ENCODE measurements at places on chromosomes 13 and 19. TPM values are rescaled to one million over a fixed set of nuclear protein-coding genes. Genes with fewer than 3 reads are reported as not detected.
A peak's percentile ranks its signal among the peaks of the same experiment; 100 is the strongest.

The ATP8A2 gene
- 0.26 TPM for total RNA-seq

The LPAR2 gene
- 15.5 TPM for total RNA-seq

The ZNF253 gene
- total RNA-seq = 1.4 TPM

The CPB2 gene
- not detected for total RNA-seq

GRCh38 chr19:41225238-41226052 lies 6.4 kb downstream of the AXL start:
- DNase-seq = peak; percentile 99

DNA sequence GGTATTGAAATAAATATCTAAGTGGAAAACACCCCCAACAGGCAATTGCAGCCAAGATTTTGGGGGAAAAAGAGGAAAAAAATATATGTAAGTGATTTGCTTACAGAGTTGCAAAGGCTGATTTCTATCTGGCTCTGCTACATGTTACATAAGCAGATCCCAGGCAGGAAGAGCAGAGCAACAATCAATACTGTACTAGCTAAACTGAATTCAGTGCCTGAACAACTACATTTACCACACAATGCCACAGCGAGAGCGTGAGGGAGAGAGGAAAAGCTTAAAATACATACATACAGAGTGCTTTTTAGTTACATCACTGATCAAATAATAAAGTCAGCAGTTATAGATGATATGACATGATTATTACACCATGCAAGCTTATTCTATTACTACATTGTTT lies 665.6 kb upstream of the ARGLU1 start:
- DNase-seq = no peak

GRCh38 chr19:17770613-17771012 lies 19.3 kb downstream of the FCHO1 start:
- no peak for DNase-seq

DNA sequence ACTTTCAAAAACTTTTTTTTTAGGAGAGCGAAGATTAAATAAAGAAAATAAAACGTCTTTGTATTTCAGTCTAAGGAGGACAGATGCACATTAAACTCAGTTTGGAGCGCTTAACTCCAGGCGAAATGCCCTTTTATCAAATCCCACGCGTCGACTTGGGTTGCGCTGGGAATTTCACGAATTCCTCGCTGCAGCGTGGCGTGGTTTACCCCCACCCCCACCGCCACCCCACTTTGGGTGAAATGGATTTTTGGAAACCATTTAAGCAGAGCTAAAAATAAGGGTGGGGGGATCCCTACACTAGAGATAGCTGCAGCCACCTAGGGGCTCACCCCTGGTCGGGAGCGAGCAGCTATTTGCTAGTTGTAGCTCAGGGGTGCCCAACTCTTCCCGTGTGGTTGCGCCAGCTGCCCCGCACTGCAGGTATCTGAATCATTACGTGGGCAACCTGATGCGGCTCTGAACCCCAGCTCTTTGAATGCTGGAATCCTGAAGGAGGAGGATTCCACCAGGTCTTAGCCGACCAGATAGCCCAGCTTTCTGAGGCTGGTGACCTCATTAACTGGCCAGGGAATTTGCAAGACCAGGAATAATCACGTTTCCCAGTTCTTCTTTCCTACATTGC lies 6.5 kb upstream of the TSHZ3 start:
- DNase-seq = no peak

DNA sequence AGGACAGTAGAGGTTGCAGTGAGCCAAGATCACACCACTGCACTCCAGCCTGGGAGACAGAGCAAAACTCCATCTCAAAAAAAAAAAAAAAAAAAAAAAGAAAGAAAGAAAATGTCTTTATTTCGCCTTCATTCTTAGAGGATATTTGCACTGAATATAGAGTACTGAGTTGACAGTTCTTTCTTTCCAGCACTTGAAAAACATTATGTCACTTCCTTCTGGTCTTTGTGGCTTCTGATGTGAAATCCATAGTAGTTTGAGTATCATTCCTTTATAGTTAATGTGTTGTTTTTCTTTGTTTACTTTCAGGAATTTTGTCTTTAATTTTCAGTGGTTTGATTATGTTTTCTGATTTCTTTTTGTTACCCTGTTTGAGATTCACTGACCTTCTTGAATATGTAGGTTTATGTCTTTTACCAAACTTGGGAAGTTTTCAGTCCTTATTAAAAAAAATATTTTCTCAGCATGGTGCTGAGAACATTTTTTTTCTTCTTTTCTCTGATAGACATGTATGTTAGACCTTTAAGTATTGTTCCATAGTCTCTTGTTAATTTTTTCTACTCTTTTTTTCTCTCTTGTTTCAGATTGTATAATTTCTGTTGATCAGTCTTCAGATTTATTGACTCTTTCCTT lies 50.1 kb downstream of the PCCA start:
- no peak for DNase-seq

- peak; percentile 38 for DNase-seq
Observed at GRCh38 chr13:73340069-73340468, 281.3 kb downstream of the KLF5 start.

- DNase-seq = peak; percentile 11
Observed at GRCh38 chr13:91922969-91923592, 524.7 kb downstream of the GPC5 start.

- no peak for DNase-seq
Observed at GRCh38 chr13:49366841-49367240, 77.0 kb downstream of the CAB39L start.

DNA sequence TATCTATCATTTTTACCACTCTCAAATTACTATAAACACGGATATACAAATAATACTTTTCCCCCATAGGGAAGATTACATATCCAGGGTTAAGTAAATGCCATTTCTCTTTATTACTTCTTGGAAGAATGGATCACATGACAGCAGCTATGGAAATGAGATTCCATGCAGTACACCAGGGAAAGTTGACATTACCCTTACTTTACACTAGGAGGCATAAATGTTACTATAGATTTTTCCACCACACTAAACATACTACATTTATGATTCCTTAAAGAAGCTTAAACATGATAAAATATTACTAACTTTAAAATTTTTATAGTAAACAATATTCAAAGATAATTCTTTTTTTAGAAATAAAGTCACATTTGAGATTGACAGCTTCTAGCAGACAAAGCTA lies 611.4 kb downstream of the PCDH9 start:
- peak; percentile 36 for DNase-seq

DNA sequence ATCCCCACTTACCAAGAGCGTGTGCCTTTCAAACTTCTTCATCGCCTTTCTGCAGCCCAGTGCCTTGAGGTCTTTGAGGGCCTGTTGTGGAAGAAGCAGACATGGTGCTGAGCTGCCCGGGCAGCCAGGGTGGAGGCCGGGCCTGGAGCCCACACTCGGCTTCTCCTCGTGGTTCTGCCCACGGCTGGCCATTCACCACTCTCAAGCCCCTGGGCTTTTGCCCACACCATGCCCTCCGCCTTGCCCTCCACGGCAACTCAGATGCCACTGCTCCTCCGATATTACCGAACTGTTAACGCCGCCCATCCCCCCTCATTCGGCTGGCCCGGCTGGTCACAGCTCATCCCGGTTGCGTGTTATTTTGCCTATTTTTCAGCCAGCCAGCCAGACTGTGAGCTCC lies 5.3 kb downstream of the IL4I1 start:
- DNase-seq = no peak

GRCh38 chr13:100961186-100961585 lies 286.6 kb upstream of the TMTC4 start:
- DNase-seq = no peak

- DNase-seq = peak; percentile 29
Observed at GRCh38 chr19:50909240-50910070, 1.7 kb downstream of the KLK4 start.

- no peak for DNase-seq
Observed at GRCh38 chr19:49132974-49133609, 13.7 kb downstream of the PPFIA3 start.

DNA sequence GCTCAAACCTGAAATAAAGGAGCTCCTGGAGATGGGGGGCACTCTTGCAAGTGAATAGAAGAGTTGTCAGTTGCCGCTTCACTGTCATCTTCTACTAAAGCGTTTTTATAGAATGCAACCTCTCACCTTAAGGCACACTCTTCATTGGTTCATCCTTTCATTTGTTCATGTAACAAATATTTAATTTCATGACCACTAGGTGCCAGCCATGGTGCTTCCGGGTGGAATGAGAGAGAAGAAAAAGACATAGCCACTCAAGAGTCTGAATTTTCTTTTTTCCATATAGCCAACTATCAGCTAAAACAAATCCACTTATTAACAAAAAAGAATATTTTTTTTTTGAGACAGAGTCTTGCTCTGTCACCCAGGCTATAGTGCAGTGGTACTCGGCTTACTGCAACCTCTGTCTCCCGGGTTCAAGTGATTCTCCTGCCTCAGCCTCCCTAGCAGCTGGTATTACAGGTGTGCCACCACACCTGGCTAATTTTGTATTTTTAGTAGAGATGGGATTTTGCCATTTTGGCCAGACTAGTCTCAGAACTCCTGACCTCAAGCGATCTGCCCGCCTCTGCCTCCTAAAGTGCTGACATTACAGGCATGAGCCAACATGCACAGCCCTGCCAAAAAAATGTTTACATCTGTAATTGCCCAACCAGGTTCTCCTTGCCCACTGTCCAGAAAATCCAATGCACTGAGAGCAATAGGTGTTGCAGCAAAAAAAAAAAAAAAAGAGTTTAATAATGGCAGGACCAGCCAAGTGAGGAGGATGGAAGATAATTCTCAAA lies 22.1 kb upstream of the SACS start:
- DNase-seq = peak; percentile 68

DNA sequence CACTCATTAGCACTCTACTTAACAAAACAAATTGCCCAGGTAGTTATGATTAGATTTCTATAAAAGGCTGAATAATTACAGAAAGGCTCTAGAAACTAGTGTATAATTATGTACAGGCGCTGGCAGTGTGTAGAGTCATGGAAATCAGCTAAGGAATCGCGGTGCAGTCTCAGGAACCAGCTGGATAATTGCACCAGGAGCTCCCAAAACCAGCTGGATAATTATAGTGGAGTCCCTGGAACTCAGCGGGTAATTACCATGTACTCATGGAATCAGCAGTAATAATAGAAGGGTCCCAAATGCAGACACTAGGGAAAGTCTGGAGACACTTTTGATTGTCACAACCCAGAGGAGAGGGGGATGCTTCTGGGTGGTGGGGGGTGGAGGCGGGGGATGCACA lies 23.2 kb upstream of the TTYH1 start:
- DNase-seq = no peak

DNA sequence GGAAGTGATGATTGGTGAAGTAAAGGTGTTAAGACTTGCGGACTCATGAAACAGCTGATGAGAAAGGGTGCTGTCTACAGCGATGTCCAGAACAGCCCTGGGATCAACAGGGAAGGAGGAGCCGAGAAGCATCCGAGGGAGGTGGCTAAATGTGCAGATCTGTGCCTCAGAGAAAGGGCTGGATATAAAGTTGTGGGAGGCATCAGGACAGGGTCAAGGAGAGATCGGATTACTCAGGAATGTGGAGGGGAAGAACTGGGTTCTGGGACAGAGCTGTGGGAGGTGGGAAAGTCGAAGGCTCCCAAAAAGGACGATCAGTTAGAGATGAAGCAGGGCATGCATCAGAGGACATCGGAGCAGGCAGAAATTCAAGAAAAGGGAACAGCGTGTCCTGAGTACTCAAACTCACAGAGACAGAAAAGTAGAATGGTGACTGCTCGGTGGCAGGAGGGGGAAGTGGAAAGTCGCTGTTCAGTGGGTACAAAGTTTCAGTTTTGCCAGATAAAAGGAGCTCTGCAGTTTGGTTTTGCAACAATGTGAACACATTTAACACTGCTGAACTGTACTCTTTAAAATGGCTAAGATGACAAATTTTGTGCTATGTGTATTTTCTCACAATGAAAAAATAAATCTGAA lies 1.9 kb downstream of the SIGLEC14 start:
- DNase-seq = no peak

DNA sequence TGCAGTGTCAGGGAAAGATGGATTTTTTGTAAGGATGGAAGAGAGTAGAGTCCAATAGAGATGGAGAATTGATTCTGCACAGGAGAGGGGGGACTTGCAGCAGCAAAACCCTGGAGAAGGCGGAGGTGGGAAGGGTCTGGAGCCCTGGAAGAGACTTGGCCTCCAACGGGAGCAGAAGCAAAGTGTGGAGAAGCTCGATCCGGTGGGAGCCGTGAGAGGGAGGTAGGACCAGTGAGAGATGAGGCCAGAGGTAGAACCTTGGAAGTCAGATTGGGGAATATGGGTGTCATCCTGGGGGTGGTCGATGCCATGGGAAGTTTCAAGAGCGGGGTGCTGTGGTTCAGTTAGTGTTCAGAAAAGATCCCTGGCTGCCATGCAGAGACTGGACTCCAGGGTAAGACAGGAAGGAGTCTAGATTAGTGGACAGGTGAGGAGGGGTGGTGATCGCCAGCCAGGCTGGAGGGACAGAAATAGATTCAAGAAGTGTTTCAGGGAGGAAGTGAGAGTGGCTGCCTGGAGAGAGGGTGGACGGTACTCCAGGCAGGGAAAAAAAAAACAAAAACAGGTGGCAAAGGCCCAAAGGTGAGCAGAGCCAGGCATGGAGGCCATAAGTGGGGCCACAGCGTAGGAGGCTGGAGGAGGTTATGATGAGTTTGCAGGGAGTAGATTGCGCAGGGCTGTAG lies 2.6 kb downstream of the PPP5C start:
- DNase-seq = no peak

- DNase-seq = peak; percentile 89
Observed at GRCh38 chr13:48009284-48009683, 8.2 kb upstream of the SUCLA2 start.
